ENCODE measurements at places on chromosomes 16 and 17.

- no peak for DNase-seq
Observed at GRCh38 chr17:348692-349425, 3.7 kb downstream of the RPH3AL start.

DNA sequence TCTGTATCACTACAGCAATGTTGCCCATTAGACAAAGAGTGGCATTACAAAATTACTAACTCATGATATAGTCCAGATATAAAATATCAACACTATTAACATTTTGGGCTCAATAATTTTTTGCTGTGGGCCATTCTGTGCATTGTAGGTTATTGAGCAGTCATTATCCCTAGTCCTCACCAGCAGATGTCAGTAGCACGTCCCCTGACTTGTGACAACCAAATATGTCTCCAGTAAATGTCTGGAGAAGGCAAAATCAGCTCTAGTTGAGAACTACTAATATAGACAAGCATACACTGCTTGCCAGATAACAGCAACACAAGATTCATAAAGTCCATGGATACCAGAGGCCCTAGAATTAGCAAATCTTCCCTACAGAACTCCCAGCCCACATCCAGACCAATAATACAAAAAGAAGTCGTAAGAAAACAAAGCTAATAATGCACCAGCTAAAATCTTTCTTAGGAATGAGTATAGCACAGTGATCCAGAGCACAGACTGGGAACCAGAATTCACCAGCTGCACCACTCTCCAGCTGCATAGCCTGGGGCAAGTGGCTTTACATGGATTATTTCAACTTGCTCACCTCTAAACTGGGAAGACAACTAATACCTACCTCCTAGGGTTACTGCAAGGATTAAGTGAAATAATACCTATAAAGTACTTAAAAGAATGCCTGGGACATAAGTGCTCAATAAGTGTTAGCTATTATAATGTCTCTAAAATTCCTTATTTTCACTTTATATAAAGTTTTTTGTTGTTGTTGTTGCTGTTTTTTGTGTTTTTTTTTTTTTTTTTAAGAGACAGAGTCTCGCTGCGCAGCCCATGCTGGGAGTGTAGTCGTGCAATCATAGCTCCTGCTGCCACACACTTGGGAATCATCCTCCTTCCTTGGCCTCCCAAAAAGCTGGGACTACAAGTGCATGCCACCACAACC lies 23.7 kb downstream of the HELZ start:
- peak; percentile 31 for DNase-seq

DNA sequence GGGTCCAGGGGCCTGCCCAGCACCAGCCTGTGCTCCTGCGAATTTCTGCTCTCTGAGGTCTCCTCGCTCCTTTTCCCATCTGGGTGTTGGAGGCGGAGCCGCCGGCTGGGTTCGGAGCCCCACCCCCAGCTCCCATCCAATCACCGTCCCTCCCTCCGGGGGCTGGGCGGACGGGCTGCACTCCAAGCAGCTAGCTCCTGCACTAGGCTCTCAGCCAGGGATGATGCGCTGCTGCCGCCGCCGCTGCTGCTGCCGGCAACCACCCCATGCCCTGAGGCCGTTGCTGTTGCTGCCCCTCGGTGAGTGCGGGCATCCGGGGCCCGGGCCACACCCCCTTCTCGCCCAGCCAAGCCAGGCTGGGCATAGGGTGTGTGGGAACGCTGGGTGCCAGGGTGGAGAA lies at the start of gene NRN1L:
Gene NRN1L, plus strand, starts transcription at position 202 of the 400 bp plus-strand sequence. Its CDS starts 19 bp downstream, at position 221.
- DNase-seq: peak; percentile 98

GRCh38 chr16:27220991-27221390 lies 17.7 kb downstream of the KDM8 start:
- DNase-seq: no peak

DNA sequence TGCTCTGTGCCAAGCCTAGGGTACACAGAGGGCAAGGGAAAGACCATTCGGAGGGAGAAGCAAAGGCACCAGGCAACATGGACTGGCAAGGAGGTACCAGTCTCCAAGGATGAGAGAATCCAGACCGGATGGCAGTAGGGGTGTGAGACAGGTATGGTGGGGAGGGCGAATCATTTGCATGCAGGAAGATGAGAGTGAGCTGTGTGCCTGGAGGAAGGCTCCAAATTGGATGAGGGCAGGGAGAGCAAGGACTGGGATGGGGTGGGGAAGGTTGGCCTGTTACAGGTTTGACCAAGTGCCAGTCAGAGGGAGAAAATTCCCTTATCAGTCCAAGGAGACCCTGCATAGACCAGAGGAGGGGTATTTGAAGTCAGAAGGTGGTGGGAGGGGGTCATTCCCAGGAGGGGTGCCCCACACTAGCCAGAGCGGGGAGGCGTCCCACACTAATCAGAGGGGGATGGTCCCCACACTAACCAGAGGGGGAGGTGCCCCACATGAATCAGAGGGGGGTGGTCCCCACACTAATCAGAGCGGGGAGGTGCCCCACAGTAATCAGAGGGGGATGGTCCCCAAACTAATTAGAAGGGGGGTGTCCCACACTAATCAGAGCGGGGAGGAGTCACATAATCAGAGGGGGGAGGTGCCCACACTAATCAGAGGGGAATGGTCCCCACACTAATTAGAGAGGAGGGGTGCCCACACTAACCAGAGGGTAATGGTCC lies 737 bp downstream of the CANT1 start:
- DNase-seq: no peak

GRCh38 chr16:88144028-88144511 lies 192.8 kb downstream of the BANP start:
- no peak for DNase-seq

DNA sequence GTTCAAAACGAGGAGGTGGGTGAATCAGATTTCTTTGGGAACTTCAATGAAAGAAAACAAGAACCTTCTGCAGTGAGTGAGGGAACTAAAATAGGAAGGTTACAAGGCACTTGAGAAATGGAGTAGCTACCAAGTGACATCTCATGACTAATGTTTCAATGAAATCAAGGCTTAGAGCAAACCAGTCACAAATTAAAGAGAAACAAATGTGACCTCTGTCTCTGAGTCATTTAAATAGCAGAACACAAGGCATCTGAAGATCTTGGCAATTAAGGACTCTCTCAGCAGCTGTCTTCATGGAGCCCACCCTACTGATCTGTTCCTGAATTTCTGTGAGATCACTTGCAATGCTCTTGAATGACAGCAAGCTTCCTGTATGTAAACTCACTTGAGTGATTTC lies 109.5 kb downstream of the CDH11 start:
- DNase-seq: peak; percentile 18

DNA sequence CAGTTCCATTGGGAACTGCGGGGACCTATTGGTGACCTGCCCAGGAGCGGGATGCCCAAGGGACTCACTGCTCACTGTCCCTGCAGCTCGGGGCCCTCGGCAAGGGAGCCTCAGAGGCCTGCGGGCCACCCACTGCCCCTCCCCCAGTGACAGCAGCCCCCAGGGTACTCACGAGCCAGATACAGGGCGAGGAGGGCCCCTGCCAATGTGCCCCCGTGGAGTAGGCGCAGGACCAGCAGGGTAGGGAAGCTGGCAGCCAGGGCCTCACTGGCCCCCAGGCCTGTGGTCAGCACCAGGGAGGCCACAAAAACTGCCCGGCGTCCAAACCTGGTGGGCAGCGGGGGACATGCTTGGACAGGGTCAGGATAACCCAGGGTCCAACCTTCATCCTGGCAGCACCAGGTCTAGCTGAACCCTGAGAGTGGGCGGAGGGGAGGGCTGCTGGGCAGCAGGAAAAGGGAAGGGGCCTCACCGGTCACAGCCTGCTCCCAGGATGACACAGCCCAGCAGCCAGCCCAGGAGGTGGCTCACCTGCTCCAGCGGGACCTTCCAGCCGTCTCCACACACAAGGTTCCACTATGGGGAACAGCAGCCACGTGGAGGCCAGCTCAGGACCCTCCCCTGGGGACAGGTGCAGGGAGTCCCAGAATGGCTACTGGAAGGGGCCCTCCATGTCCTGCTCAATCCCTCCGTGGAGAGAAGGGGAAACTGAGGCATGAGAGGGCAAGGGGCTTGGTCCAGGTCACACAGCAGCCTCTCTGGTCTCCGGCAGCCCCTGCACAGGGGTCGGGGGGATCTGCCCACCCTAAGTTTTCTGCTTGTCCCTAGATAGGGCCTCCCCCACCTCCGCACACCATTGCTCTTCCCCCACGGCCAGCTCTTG lies 855 bp downstream of the SLC22A31 start:
- no peak for DNase-seq

DNA sequence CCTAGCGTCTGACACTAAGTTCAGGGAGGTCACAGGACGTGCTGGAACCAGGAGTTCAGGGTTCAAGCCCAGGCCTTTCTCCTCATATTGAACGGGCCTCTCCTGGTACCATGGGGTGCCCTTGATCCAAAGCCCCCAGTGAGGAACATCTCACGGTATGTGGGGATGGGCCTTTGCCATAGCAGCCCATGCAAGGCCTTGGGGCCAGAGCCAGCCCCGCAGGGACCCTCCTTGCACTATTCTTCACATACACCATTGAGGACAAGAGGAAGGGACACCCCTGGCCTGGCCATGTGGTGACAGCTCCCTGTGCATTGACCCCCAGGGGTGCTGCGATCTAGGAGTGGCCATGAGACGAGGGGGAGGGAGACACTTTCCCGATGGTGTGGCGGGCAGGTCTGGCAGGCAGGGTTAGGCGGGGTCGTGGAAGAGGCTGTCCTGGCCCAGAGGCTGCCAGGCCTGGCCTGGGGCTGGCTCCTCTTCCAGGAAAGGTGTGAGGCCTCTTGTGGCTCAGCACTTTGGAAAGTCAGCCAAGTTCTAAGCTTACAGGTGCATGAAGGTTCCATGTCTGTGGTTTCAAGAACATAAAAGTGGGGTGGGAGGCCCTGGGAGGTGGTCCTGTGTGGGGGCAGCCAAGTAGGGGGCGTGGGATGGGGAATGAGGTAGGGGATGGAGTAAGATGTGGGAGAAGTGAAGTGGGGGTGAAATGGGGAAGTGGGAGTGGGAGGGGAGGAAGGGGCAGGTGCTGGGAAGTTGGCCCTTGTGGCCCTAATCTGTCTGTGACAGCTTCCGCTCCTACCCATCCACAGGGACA lies 88.7 kb upstream of the CBX4 start:
- no peak for DNase-seq

- no peak for DNase-seq
Observed at GRCh38 chr16:79267781-79268180, 332.8 kb downstream of the MAF start.

DNA sequence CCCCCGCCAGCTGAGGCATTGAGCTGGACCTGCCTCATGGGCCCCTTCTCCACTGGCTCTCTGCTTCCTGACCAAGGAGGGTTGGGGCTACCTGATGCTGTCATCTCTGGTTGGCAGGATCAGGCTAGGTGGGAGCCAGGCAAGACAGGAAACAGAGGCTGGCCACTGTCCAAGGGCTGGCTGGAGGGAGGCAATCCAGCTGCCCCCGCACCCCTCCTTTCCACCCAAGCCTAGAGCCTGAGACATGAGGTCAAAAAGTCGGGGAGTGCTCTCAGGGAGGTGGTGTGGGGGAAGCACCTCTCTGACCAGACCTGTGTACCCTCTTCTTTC lies 14.5 kb downstream of the NGFR start:
- no peak for DNase-seq

GRCh38 chr16:27483624-27484023 lies 66.1 kb downstream of the GTF3C1 start:
- no peak for DNase-seq

DNA sequence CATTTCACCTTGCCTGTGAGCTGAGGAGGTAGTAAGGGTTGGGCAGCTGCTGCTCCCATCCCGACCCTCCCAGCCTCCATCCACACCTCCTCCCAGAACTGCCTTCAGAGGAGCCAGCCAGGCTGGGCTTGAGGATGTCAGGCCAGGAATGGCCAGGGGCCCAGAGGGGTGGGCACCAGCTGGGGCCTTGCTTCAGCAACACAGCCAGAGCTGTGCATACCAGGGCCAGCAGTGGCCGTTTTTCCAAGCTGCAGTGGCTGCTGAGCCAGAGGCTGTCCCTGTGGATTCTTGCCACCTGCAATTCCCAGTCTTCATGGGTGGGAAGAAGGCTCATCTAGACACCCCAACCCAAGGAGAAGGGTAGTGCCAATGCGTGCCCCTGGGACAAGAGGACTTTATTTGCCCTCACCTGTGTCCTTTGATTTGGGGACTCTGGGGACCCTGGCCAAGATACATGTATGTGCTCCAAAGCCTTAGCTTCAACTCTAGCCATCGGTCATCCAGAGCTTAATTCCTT lies 153.4 kb upstream of the SDK2 start:
- DNase-seq: no peak

GRCh38 chr16:77784441-77785372 lies 3.7 kb upstream of the VAT1L start:
- DNase-seq: no peak

DNA sequence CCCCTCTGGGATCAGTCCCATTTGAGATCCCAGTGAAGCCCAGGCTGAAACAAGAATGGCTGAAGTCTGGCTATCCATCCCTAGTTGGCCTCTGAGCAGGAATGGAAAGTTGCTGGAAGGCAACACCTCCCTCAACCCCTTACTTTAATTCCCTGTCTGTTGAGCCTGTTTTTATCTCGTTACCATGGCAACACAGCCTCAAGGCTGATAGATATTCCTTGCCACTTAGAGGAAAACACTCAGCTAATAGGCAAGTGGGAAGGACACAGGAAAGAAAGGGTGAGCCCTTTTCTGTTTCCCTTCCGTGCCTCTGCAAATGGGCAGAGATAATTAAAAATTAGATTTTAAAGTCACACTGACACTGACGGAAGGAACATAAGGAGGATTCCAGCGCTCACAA lies 75.5 kb upstream of the CLEC3A start:
- DNase-seq: no peak

- no peak for DNase-seq
Observed at GRCh38 chr16:1469693-1470201, 5.1 kb downstream of the CLCN7 start.

DNA sequence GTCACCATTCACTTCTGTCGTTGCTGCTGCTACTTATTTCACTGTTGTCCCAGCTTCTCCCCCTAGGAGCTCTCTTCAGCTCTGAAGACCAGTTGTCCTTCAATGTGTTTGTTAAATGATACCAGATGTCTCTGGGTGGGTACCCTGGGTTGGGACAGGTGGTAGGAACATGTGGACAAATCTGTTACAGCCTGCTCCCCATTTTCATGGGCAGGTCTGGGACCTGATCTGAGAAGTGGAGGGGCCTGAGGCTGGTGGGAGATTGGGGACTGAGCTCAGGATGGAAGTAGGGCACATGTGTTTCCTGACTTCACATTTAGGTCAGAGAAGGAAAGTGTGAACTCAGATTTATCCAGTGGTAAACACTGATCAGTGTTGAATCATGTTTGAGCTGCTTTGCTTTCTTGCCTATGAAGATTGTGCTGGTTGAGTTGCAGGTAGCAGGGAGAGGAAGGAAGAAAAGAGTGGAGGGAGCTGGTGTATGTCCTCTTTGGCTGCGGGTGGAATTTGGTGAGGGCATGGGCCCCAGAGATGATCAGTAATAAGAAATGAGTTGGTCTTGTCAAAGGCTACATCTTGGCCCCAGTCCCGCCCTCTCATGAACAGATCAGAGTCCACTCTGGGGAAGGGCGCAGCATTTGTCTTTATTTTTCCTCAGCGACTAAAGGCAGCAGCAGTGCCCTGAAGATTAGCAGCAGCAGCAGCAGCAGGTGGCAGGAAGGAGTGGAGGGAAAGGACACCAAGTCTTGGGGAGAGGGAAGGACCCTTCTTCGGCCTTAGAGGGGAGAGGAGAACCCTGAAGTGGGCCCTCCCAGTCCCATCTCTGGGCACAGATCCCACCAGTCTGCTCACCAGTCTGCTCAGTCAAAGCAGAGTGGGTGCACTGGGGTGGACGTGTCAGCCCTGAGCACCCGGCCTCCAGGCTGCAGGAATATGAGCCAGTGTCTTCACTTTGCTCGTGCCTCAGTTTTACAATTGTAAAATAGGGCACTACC lies 6.1 kb upstream of the EFTUD2 start:
- no peak for DNase-seq

GRCh38 chr17:30212750-30213149 lies 22.7 kb downstream of the SLC6A4 start:
- no peak for DNase-seq

- DNase-seq: no peak
Observed at GRCh38 chr17:27624539-27624938, 6.4 kb upstream of the LGALS9 start.
